NCI-H1417 treated with DMSO at 0.1 percent for 48 hours (cell line): ENCODE measurements at places on chromosomes 11 and 22.
A peak's percentile ranks its signal among the peaks of the same experiment; 100 is the strongest.

DNA sequence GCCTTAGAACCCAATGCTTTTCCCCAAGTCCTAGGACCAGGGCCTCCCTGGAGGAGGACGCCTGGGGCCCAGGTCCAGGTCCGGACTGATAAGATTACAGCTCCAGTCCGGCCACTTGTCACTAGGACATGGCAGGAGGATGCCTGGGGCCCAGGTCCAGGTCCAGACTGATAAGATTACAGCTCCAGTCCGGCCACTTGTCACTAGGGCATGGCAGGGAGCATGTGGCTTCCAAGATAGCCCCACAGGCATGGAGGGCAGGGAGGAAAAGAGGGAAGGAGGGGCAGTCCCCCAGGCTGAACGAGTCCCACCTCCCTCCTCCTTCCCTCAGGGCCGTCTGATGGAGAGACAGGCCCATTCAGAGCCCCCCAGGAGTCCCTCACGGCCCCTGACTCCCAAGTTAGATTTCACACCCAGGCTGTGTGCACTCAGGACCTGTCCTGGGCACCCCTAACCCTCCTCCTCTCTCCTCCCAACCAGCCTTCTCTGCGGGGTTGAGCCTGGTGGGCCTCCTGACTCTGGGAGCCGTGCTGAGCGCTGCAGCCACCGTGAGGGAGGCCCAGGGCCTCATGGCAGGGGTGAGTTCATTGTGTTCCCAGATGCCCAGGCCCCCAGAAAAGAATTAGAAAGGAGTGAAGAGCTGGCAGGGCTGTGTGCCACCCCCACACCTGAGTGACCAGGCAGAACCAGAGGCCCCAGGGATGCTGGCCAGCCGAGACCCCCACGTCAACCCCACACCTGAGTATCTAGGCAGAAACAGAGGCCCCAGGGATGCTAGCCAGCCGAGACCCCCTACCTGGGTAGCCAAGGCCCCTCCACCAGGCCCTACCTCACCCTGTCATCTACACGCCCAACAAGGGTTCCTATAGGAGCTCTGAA, 2.1 kb downstream of the TSPAN32 start:
- no peak for DNase-seq

GRCh38 chr22:39252461-39253434, 8.0 kb upstream of the PDGFB start:
- DNase-seq: no peak

- DNase-seq: no peak
Observed at GRCh38 chr11:117072517-117073461, 25.4 kb downstream of the SIK3 start.

GRCh38 chr11:14587258-14587657, 56.3 kb upstream of the PDE3B start:
- no peak for DNase-seq

DNA sequence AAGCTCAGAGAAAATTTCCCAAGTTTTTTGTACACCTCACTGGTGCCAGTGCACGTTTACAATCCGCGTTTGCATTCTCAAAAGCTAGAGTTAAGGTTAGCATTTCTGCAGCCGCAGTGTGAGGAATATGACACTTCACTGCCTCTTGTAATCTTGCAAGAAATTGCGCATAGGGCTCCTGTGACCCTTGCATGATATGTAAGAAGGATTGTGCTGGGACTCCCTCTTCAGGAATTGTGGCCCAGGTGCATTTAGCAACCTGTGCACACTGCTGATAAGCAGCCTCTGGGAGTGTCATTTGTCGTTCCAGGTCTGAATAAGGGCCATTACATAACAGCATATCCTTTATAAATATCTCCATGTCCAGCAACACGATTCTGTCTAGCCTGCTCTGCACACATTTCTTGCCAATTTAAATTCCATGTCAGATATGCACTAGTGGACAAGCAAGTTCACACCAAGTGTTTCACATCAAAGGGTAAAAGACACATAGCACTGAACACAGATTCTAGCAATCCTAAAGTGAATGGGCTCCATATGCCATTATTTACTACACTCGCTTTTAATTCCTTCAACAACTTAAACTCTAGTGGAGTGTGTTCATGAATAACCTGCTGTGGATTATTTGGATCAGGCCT, 69.2 kb upstream of the INCENP start:
- no peak for DNase-seq

GRCh38 chr11:113664981-113665710, 41.0 kb downstream of the TMPRSS5 start:
- DNase-seq: no peak

GRCh38 chr22:49948958-49949913, 11.3 kb upstream of the PIM3 start:
- no peak for DNase-seq

DNA sequence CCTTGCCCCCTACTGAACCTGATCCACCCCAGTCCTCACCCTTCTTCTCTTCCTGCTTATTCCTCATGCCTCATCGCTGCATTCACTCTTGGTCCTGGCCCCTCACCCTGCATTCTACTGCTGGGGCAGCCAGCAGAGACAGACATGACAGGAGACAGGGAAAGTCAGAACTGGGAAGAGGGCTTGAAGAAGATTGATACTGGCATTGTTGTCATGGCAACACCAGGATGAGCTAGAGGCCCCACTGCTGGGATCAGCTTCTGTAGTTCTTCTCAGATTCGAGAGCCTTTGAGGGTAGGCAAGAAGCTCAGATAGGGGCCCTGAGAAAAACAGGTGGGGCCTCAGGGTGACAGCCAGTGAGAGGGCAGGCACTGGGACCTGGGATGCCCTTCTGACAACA, 264.3 kb downstream of the MIAT start:
- DNase-seq: no peak

- no peak for DNase-seq
Observed at GRCh38 chr22:35197071-35197470, 60.2 kb upstream of the HMGXB4 start.

- no peak for DNase-seq
Observed at GRCh38 chr11:128915149-128915521, 24.0 kb downstream of the KCNJ5 start.

DNA sequence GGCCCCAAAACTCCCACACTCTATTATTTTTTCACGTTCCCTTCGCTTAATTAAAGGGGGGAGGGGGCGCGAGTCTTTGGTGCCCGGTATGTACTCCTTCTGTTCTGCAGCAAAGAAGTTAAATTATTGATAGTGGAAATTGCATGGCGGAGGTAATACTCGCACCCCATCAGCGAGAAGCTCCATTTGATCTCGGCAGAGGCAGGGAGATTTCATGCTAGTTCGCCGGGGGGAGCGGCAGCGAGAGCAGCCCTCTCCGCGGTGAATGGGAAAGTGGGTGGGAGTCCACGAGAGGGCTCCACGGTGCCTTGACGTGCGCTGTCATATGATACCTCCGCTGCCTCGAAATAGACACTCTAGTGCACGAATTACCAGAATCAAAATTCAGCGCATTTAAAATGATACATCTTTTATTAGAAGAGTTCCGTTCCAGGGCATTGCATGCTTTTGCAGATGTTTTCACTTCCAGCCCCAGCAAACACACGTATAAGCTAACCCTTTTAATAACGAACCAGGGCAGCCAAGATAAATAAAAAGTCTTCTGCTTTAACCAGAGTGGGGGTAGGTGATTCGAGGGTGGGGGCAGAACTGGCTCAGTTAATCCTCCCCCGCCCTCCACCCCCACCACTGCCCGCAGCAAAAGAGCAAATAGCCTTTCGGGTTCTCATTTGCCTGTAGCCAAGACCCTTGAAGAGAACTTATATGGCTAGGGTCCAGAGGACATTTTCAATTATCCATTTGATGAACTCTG, 1.3 kb upstream of the BDNF start:
- no peak for DNase-seq

- peak; percentile 51 for DNase-seq
Observed at GRCh38 chr11:45026835-45027234, 76.2 kb upstream of the TP53I11 start.

GRCh38 chr11:114621072-114621471, 25.5 kb upstream of the NXPE4 start:
- no peak for DNase-seq

- no peak for DNase-seq
Observed at GRCh38 chr22:33099593-33099992, 41.4 kb upstream of the SYN3 start.

GRCh38 chr11:45949992-45950407, 27.5 kb downstream of the LARGE2 start:
- DNase-seq: no peak

DNA sequence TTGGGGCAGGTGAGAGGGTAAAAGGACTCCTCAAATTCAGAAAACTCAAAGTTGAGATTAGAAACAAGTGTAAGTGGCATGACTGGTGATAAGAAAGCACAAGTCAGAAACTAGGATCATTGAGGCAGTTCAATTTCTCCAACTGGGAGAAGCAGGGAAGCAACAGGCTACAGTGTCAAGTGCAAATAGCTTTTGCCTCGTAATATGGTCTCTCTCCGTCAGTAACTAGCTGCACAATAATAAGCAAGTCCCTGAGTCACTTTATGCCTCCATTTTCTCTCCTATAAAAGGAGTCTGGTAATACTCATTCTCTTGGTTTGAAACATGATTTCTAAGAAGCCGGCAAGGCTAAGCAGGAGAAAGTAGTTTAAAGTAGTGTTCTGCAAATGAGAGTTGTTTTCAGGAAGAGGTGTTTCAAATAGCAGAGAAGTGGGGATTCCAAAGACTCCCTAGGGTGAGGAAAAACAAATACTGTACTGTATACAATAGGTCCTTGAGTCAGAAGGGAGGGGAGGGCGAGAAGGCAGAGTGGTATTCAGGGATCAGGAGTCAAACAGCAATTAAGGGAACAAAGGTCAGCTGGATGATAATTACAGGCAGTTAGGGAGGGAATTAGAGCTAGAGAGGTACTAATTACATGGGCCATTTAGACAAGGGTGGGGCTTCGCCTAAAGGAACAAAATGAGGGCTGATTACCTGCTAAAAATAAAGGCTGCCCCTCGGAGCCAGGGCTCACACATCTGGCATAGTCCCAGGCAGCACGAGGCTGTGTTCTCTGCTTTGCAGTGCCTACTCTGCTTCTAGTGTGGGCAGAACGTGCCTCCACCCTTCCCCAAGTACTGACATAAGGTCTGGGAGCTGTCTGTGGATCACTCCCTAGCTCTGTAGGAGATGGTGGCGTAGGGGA, 96.0 kb upstream of the BDNF start:
- peak; percentile 99 for DNase-seq

DNA sequence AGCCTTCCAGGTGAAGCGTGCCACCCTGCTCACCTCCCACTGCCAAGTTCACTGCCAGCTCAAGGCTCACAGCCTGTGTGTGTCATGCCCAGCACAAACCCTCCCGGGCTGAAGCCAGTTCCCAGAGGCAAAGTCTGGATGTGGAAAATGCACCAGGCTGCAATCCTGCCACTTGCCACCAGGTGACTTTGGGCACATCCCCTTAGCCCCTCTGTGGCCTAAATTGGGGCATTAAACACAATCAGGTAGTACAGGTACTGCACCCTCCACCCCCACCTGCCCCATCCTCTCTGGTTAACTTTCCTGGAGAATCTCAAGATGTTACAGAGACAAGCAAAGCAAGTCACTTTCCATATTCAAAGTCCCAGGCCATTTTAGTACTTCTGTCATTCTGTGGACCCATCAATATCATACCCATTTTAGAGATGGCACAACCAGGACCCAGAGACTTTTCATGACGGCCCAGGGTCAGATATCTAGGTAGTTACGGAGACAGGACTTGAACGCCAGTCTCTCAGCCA, 1.8 kb upstream of the RASD2 start:
- no peak for DNase-seq
